Activated CD8-positive, alpha-beta memory T cell treated with anti-CD3 and anti-CD28 coated beads for 36 hours (primary cell): ENCODE measurements at places on chromosomes 11 and 22. TPM values are rescaled to one million over a fixed set of nuclear protein-coding genes. Genes with fewer than 3 reads are reported as not detected.

Gene BRD1
- 29.1 TPM for total RNA-seq

Gene SLC22A8
- total RNA-seq, result not detected

Gene TBX1
- not detected for total RNA-seq

Gene RIMBP3C
- total RNA-seq, result not detected

Gene EML3
- 131 TPM for total RNA-seq

Gene SLC5A4
- not detected for total RNA-seq

Gene PGA4
- total RNA-seq, result not detected

Gene OR4D9
- not detected for total RNA-seq

Gene ZNF215
- total RNA-seq, result 1.7 TPM

Gene CACNA1I
- 0.19 TPM for total RNA-seq

Gene FAM180B
- not detected for total RNA-seq

Gene TEAD1
- total RNA-seq, result 0.46 TPM

Gene MISFA
- total RNA-seq, result 0.84 TPM

Gene LMNTD2
- total RNA-seq, result 0.89 TPM

Gene TMEM223
- total RNA-seq, result 13.1 TPM

Gene CDC42BPG
- 0.11 TPM for total RNA-seq

Gene IRAG1
- total RNA-seq, result not detected

Gene SESN3
- total RNA-seq, result 15.3 TPM

Gene RAG2
- total RNA-seq, result not detected

Gene CD3D
- total RNA-seq, result 407 TPM

Gene NPAS4
- not detected for total RNA-seq

Gene RAB1B
- total RNA-seq, result 118 TPM

Gene PEX16
- total RNA-seq, result 35.3 TPM

Gene CRYAB
- total RNA-seq, result not detected

Gene MYBPC3
- total RNA-seq, result not detected

Gene OR10A2
- not detected for total RNA-seq

Gene SIDT2
- total RNA-seq, result 10.5 TPM

Gene MS4A1
- total RNA-seq, result not detected

Gene OR51B4
- not detected for total RNA-seq

Gene UBASH3B
- total RNA-seq, result 62.7 TPM

Gene WNT7B
- total RNA-seq, result not detected

Gene MUC5AC
- total RNA-seq, result not detected

Gene TSPAN32
- total RNA-seq, result 2.8 TPM

Gene RANBP1
- 446 TPM for total RNA-seq

Gene UBQLN3
- not detected for total RNA-seq

Gene OR5A1
- not detected for total RNA-seq
